ENCODE measurements at places on chromosomes 3 and 15.

- no peak for DNase-seq
These were observed 24.5 kb downstream of the LRRC3B start for GRCh38 chr3:26647078-26647477.

GRCh38 chr15:51709031-51709430 lies 27.7 kb downstream of the SCG3 start:
- DNase-seq, result no peak

DNA sequence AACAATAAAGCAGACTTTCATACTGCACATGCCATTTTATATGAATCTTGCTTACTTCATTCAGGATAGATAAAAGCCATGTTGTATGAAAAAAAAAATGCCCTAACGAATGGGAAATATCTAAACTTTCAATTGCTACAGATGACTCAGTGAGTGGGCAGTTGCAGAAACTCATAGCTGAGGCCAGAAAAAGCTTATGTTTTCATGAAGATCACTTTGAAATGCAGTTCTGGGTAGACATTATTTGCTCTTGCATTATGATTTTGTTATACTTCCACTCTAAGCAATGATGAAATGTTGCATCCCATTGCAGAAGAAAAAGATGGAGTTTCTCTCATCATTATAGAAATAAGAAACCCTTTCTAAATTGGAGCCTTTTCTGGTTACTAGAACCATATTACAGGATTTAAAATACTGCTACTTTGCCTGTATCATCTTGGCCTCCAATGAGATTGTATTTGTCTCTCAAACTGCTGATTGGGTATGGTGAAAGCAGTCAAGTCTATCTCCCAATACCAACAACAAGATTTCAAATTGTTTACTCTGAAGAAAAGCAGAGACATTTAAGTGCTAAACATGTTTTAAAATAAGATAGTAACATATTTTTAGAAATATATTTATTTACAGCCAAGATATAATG lies 17.0 kb downstream of the PEAK1 start:
- DNase-seq, result no peak

DNA sequence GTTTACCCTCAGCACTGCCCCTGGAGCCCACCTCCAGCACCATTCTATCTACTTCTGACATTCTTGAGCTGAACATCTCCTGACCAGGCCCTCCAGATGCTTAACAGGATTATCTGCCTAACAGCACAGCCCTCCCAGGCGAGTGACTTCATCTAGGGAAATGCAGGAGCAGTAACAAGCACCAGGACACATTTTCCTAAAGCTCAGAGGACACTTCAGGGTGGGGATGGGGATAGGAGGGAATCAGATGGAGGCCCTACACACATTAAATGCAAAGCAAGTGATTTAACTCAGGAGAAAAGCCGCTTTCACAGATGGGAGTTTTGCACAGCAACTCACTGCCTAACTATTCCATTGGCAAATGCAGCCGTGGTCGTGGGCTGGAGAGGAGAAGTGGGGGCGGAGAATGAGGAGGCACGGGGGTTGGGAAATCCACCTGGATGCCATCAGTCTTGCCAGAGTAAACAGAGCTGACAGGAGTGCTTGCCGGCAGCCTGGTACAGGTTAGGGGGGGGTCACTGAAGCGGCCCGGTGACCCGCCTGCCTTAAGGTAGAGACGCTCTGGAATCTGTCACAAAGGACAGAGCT lies 21.3 kb upstream of the BNC1 start:
- no peak for DNase-seq

- DNase-seq, result no peak
These were observed 1.3 kb downstream of the CCR3 start for GRCh38 chr3:46243560-46243959.
